ENCODE measurements at places on chromosomes 2 and 18.
A peak's percentile ranks its signal among the peaks of the same experiment; 100 is the strongest.

DNA sequence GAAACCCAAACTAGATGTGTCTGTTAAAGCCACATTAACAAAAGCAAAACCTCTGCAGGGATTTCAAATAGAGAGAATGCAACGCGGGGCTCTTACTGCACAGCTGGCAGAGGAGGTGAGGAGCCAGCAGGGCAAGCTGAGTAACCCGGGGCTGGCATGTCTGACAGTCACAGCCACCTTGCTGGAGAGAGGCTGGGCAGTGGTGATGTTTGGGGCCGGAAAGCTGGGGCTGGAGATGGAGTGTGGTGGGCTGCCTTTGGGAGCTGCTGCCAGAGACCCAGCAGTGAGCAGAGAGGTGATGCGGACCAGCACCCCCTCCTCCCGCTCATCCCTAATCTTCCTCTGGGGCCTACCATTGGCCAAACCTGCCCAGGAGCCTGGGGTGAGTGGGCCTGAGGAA is 204.5 kb upstream of the ARL4C start:
- no peak for DNase-seq

GRCh38 chr2:186645999-186646398 is 47.9 kb upstream of the FAM171B start:
- DNase-seq = no peak

- peak; percentile 20 for DNase-seq
These were observed 767.7 kb downstream of the TSN start for GRCh38 chr2:122523143-122523542.

DNA sequence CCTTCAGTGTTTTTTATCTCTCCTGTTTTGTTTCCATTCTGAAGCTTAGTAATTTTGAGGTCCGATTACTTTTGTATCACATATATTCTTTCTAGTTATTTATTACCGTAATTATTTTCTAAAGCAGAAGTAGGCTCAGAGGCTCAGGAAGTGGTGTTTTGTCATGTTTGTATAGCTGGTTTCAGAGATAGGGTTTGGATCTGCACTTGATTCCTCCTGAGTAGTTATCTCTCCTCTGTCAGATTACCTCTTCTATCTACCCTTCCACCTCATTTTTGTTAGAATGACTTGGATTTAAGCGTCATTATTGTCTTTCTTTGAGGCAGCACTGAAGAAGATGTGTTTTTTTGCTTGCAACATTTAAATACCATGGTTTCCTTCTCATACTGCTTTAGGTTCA is 95.4 kb downstream of the MTA3 start:
- no peak for DNase-seq

- no peak for DNase-seq
These were observed 137.4 kb upstream of the MYCN start for GRCh38 chr2:15802657-15803542.

DNA sequence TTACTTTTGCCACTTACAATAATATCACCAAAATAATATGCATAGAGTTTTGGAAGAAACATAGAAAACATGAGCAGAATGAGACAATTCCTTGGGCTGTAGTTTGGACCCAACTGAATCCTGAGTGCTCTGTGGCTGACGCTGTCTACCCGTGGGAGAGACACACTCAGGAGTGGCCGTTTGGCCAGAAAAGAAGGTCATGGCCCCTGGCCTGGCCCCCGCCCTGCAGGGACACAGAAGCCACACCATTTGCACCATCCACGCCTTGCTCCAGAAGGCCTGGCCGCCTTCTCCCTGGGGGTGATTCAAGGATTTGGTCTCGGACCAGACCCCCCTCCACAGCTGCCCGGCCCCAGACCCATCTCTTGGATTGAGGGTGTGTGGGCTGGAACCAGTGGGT is 6.4 kb upstream of the D2HGDH start:
- no peak for DNase-seq

GRCh38 chr2:143401861-143402260 is 272.6 kb downstream of the ARHGAP15 start:
- DNase-seq = no peak

GRCh38 chr2:241182126-241182525 is 6.4 kb upstream of the ANO7 start:
- DNase-seq = no peak

DNA sequence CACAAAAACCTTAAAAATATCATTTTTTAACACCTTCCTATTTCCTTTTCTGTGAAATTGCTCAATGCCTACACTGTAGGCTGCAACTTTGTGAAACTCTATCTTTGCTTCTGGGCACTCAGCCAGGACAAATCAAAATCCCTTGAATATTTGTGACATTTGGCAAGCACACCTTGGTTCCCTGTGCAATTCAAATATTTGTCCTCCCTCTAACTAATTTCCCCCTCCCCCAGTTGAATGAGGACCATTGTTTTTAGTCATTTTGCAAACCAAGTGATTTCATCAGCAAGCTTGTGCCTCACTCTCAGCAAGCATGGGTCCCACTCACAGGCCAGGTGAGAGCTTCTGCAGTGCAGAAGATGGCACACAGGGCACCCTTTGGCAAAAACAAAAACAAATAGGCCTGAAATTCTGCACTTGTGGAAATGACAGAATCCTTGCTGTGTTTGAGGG is 541.5 kb downstream of the CNTNAP5 start:
- no peak for DNase-seq

DNA sequence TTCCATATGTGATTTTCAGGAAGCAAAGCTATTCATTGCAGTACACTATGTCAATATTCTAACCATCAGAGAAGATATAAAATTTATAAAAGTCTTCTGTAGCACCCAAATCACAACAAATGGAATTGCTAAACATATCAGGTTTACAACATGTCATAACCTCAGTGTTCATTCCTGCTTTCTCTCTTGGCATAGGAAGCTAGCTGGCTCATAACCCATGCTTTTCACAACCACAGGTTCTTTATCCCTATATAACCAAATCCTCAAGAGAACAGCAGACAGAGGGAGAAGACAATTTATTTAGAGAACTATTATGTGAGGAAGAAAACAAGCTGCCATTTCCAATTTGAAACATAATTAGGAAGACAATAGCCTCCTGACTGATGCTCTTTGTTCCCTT is 997.0 kb upstream of the ACVR2A start:
- no peak for DNase-seq

DNA sequence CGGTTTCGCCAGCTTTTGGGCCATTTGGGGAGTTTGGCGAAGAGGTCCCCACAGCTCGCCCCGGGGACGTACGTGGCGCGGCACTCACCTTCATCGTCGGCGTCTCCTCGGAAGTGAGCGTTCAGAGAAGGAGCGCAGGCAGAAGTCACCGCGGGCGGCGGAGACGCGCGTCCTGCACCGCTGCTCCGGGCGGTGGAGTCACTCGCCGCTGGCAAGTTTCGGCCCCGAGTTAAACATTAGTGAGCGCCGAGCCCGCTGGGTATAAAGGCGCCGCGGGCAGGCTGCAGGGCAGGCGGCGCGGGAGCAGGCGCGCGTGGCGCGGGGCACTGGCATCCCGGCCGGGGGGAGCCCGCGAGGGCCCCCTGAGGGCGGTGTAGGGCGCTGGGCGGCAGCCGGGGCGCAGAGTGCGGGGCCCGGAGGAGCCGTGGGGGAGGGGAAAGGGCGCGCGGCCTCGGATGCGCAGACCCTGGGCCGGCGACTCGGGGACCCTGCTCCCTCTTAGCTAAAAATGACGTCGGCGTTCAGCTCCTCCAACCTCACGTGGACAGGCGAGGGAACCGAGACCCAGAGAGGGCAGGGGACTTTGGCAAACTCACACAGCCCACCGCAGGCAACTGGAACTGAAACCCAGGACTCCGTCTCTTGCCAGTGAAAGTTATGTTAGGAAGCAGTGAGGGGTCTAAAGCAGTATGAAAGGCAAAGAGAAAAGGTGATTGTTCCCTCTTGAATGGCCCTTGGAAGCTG is at the start of gene DPP4:
TSS of gene DPP4 (minus strand) at position 328 of the 744 bp plus-strand sequence. CDS start at position 94, 234 bp downstream.
- DNase-seq = peak; percentile 59

DNA sequence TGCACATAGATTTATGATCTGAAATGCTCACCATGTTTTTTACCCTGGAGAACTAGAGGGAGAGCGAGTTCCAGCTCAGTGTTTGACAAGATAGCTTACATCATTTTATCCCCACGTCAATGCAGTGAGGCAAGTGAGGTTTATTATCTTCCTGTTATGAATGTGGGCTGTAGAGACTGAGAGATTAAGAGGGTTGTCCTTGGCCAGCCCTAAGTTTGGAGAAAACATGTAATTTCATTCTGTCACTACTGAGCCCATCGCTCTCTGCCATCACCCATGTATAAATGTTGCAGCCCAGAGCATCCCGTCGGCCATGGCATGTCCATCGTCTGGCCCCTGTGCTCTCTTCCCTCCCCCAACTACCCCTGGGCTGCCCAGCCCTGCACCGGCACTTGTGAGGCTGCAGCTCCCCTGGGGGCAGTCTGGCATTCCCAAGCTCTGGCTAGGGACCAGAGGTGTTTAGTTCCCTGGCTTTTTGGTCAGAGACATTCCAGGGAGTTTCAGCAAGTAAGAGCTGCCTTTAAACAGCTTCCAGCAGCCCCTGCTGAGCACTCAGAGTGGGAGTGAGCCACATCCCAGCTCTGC is 136.7 kb downstream of the ANTXR1 start:
- DNase-seq = peak; percentile 62

DNA sequence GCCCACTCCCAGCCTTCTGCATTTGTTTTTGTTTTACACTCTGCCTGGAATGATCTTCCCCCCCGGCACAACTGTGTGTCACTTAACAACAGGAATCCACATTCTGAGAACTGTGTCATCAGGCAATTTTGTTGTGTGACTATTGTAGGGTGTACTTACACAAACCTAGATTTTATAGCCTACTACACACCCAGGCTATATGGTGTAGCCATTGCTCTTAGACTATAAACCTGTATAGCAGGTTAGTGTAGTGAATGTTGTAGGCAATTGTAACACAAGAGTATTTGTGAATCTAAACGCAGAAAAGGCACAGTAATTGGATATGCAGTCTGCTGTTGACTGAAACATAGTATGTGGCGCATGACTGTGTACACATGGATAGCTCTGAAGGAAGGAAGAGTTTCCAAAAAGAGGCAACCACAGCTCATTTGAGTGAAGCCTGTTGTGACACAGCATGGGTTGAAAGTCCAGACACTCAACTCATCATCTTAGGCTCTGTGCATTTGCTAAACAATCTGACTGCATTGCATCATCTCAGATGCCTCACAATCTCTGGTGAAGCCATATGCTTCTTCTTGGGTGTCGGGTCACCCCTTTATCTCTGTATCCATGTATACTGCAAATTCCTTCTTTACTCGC is 506.6 kb upstream of the SPHKAP start:
- DNase-seq = no peak

GRCh38 chr18:32907311-32907585 is 134.4 kb upstream of the KLHL14 start:
- no peak for DNase-seq

DNA sequence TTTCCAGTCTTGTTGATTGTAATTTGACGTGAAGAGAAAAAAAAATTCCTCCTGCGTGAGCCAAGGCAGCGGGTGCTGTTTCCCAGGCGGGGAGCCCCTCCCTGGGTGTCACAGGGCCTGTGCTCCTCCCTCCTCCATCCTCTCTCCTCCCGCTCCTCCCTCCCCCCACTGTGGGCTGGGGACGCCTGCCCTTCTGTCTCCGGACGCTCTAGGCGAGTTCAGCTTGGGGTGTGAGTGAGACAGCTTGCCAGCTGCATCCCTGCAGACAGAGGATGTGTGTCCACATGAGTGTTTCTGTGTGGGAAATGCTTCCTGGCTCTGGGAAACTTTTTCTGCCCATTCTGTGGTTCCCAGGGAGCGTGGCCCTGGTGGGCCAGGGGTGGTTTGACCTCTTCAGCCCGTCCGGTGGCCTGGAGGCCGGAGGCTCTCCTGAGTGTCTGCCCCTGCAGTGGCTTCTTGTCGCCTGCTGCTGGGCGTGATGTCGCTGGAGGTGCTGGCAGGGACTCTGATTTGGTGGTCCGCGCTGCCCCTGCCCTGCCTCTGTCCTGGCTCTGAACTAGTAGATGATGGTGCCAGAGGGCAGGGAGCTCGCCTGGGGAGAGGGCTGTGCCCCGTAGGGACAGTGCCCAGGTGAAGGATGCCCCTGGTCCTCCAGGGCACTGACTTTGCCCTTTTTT is 96.4 kb downstream of the USP40 start:
- no peak for DNase-seq

GRCh38 chr2:224865016-224865415 is 148.9 kb upstream of the CCDC195 start:
- DNase-seq = no peak

DNA sequence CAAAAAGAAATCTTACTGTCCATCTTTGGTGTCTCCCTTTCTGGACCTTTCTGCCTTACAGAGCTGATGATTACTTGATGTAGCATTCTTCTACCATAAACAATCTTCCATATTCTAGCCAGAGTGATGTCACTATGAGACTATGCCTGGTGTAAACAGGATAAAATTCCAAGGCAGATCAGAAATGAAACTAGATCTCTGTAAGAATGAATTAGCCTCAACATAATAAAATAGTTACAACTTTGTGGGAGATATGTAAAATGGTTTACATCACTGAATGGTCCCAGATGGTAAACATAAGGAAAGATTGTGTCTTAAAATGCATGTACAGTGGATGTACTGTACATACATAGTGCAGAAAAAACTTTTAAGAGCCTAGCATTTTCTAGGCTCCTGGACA is 112.3 kb upstream of the ZNF521 start:
- no peak for DNase-seq

- no peak for DNase-seq
These were observed 128.0 kb upstream of the FBXO11 start for GRCh38 chr2:48034295-48034694.

- no peak for DNase-seq
These were observed 42.9 kb downstream of the BOLA3 start for GRCh38 chr2:74104839-74105238.

- peak; percentile 84 for DNase-seq
These were observed 36.8 kb downstream of the MOGAT1 start for GRCh38 chr2:222708274-222708710.

- peak; percentile 74 for DNase-seq
These were observed at the start of gene MAP4K4 for GRCh38 chr2:101697124-101698013. Gene MAP4K4, plus strand, starts transcription at chr2:101697707. Its CDS starts 374 bp downstream, at chr2:101698081.

DNA sequence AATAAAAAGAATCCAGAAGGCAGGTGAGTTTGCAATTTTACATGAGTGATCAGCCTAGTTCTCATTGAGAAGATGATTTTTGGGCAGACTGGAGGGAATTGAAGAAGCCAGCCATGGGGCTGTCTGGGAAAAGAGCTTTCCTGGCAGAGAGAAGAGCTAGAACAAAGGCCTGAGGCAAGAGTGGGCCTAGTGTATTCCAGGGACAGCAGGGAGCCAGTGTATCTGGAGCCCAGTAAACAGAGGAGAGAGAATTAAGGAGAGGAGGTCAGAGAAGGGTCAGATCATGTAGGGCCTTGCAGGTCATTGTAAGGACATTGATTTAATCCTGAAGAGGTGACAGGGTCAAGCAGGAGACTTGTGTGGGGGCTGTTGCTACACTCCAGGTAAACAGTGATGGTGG is 195.8 kb downstream of the SATB2 start:
- no peak for DNase-seq
